ENCODE measurements at places on chromosomes 16 and 17.

DNA sequence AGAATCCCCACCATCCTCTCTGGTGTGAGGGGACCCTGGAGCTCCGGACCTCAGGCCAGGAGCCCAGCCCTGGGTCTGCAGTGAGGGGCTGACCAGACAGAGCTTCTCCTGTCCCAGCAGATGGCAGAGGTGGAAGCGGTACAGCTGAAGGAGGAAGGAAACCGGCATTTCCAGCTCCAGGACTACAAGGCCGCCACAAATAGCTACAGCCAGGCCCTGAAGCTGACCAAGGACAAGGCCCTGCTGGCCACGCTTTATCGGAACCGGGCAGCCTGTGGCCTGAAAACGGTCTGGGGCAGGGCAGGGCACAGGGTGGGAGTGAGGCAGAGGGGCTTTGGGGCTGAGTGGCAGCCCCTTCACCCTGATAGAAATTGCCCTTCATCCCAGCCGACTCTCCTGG, 527 bp downstream of the UNC45B start:
- DNase-seq = no peak

GRCh38 chr17:64230791-64231408, 32.2 kb downstream of the TEX2 start:
- DNase-seq = peak; percentile 95

DNA sequence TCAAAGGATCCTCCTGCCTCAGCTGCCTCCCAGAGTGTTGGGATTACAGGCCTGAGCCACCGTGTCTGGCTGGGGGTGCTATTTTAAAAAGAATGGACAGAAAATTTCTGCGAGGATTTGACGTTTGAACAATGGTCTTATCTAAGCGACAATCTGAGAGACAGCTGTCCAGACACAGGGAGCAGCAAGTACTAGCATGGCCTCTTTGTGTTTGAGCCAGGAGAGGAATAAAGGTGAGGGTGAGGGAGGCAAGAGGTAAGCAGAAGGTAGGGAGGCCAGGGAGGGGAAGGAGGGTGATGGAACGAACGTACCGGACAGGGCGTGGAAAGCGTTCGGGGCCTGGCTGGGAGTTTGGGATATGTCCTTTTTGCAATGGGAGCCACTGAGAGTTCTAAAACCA, 59.2 kb downstream of the PITPNC1 start:
- no peak for DNase-seq

GRCh38 chr17:33895491-33895890, 359.6 kb upstream of the CCL2 start:
- no peak for DNase-seq

GRCh38 chr17:36947922-36948716, 635 bp upstream of the AATF start:
- no peak for DNase-seq

DNA sequence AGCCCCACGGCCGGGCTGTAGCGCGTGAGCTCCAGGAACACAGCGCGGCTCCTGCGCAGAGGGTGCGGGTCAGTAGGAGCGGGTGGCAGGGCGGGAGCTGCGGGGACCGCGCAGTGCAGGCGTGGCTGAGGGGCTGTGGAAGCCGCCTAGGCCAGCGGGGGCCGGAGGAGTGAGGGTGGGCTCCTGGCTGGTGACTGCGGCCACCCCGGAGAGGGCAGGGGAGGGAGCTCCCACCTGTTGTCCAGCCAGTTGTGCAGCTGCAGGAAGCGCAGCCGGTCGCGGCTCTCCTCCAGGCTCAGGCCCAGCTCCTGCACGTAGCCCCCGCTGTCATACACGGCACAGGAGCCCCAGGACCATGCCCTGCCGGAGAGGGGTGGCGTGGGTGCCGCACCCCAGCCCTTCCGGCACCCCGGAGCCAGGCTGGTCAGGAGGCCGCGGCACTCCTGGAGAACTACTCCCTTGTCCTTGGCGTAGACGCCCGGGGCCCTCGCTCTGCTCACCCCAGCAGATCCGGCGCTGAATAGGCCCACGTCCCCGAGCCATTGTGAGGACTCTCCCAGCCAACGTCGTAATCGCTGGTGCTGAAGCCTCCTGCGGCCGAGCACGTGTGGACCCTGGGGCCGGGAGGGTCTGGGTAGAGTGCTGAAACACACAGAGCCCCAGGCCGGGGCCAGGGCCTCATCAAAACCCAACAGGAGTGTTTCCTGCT, 43.9 kb downstream of the TSC2 start:
- no peak for DNase-seq

GRCh38 chr16:10581507-10581906, 1.1 kb upstream of the EMP2 start:
- DNase-seq = no peak

DNA sequence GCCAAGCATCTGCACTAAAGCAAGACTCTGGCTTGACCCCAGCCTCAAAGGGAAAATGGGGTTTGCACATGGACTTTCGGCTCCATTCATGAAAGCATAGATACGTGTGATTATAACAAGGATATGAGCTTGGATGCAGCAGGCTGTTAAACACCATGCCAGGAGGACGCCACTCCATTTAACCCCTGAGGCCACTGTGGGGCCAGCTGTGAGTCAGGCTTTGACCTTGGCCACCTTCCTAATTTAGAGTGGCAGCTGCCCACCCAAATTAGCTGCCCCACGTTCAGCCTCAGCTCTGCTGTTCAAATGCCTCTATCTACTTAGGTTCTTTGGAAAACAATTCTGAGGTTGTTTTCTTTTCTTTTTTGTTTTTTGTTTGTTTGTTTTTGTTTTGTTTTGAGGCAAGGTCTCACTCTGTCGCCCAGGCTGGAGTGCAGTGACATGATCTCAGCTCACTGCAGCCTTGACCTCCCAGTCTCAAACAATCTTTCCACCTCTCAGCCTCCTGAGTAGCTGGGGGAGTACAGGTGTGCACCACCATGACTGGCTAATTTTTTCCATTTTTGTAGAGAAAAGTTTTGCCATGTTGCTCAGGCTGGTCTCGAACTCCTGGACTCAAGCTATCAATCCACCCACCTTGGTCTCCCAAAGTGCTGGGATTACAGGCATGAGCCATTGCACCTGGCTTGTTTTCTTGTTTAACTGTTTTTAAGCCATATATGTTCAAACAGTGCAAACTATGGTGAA, 23.2 kb upstream of the KIFC3 start:
- DNase-seq = no peak

GRCh38 chr16:56373003-56373402, 52.3 kb downstream of the AMFR start:
- no peak for DNase-seq

GRCh38 chr16:912684-913613, 57.8 kb downstream of the LMF1 start:
- no peak for DNase-seq

All from fibroblast of skin of abdomen (primary cell).